ENCODE measurements at places on chromosomes 5 and 9.

GRCh38 chr5:10354048-10354872 is 765 bp downstream of the MARCHF6 start:
- no peak for DNase-seq

DNA sequence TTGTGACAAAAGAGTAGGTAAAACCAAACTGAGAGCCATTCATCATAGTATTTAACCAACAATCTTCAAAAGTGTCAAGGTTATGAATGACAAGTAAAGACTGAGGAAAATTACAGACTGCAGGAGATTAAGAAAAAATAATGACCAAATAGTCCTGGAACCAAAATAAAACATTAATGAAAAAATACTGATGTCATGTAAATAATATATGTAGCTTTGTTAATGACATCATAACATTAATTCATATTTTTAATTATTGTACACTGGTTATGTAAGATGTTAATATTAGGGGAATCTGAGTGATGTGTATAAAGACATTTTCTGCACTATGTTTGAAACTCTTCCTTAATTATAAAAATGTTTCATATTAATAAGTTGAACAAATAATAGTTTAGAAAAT is 436.7 kb downstream of the CYLC2 start:
- DNase-seq = no peak

DNA sequence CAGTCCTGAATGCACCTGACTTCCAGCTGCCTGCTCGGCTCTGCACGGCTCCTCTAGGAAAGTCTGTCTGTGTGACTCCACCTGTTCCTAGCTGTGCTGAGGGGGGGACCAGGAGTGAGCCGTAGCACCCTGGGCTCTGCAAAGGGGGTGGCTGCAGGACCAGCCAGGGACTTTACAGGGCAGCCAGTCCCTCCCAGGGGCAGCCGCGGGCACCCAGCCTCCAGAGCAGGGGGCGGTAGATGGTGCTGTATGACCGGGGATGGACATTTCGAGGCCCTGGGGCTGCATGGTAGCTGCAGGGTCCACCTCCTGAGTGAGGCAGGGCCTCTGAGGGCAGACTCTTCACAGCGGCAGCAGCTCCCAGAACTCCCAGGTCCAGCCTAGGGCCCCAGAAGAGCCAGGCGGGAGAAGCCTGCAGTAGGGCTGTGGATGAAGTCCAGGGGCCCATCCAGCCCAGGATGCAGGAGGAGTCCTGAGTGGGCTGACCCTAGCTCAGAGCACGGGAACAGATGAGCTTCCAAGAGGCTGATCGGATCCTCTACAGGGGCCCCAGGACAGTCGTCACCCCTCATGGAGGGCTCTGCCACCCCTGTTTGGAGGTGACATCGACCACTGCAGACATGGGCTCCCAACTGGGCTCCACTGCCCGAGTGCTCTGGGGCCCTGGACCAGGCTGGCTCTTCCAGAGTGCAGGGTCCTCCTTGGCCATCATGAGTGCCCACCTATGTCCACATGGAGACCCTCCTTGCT is 105.4 kb downstream of the ZNF354C start:
- no peak for DNase-seq

DNA sequence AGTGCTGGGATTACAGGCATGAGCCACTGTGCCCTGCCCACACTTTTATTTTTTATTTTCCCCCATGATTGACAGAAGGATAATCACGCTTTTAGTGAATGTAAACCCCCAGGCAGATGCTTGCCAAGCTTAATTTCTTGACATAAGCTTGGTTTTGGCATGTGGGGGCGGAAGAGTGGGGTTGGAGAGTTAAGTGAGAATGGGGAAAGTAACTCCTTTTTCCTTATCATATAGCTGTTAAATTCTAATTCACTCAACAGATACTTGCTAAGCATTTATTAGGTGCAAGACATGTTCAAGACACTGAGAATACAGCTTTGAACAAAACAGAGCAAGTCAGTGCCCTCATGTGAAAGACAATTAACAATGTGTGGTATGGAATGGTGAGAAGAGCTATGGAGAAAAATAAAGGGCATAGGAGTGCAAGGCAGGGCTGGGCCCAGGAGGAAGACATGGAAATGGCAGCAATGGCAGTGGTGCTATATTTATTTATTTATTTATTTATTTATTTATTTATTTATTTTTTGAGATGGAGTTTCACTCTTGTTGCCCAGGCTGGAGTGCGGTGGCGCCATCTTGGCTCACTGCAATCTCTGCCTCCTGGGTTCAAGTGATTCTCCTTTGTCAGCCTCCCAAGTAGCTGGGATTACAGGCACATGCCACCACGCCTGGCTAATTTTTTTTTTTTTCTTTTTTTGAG is 2.2 kb downstream of the SLC26A2 start:
- DNase-seq = no peak

GRCh38 chr5:58629271-58630159 is 46.6 kb downstream of the RAB3C start:
- no peak for DNase-seq

DNA sequence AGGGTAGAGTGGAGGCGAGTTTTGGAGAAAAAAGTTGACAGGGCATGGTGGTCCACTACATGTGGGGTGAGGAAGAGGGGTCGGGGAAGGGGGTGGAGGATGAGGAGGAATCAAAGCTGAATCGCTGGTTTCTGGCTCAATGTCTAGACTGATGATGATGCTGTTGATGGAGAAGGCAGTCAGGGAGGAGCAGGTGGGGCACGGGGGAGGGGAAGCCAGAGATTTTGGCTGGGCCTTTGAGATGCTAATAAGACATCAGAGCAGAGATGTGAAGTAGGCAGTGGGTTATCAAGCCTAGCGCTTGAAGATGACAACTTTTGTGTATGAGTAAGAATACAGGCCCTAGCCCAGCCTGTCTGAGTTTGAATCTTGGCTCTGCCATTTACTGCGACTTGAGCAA is 32.4 kb upstream of the TTC23L start:
- no peak for DNase-seq

DNA sequence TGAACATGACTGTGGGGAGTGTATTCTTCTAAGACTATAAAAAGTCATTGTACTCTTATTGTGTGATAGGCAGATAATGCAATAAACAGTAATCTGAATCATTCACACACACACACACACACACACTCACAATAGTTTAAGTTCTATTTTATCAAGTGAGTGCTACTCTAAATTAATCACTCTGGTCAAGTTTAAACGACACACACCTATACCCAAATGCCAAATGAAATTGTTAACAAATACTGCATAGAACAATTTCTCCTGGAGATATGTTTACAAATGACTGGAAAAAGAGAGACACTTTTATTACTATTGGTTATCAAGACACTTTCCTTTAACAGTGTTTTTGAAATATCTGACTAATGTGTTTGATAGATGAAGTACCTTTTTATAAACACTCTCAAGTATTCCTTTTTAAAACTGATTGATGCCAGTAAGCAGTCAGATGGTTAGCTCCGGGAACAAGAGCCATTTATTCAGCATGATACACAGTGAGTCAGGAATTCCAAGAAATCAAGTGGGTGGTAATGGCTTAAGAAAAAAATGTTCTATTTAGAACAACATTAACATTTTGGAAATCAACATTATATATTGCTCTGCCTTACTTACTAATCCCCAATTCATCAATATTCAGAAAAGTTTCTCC is 521.6 kb upstream of the ST8SIA4 start:
- no peak for DNase-seq

GRCh38 chr5:163104464-163104863 is 332.9 kb upstream of the CCNG1 start:
- DNase-seq = no peak

GRCh38 chr5:147780924-147781573 is 1.5 kb downstream of the JAKMIP2 start:
- DNase-seq = no peak

GRCh38 chr5:156120777-156121176 is 206.2 kb upstream of the SGCD start:
- DNase-seq = no peak

- DNase-seq = no peak
Observed at GRCh38 chr9:95078939-95079338, 238.6 kb downstream of the FANCC start.

DNA sequence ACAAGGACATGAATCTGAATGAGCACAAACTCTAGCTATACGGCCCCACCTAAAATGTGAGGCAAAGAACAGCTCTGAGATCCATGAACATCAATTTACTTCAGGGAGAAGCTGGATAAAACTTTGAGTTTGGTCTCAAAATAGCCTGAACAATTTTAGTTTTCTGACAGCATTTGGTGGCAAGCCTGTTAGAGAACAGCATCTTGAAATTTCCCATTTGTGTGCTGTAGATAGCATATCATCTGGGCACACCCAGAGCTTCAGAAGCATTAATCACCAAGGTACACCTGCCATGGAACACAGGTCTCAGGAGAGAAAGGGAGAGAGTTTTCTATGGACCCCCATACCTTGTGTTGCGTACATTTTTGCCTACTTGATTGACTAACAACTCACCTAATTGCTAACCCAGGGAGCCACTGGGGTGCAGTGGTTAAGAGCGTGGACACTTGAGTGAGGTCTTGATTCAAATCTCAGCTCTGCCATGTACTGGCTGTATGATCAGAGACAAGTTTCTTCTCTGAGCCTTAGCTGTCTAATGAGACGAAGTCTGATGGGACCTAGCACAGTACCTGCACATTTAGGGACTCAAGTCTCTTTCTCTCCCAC is 264.9 kb downstream of the PIK3R1 start:
- no peak for DNase-seq

GRCh38 chr9:12764150-12764549 is 10.7 kb upstream of the LURAP1L start:
- no peak for DNase-seq
